Hippocampal formation (tissue), 2 donors: ENCODE measurements at places on chromosomes 7 and 10.

GRCh38 chr10:77801474-77802161 is 124.9 kb downstream of the DLG5 start:
- no peak for DNase-seq

DNA sequence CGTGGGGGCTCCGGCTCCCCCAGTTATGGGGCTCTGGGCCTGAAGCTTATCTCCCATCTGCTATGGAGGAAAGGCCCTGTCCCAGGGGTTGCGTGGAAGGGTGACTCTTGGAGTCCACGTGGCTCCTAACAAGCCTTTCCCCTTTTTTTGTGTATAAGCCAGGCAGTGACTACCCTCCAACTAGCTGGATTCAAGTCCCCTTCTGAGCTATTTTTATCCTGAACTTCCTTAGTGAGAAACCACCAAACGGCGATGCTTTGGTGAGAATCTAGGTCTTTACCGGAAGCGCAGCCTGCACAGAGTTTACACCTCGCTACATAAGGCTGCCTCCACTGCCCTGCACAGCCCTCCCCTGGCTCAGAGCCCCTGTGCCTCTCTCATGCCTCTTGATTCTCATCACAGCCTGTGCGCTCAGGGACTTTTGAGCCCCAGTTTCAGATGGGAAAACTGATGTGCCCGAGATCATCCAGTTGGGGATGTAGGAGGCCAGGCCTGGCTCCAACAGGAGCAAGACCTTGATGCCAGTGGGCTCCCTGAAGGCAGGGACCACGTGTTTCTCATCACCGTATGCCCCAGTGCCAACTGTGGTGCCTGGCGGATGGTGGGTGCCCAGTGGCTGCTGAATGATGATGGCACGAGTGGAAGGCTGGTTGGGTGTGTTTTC is 102.3 kb upstream of the PPIF start:
- DNase-seq = no peak

DNA sequence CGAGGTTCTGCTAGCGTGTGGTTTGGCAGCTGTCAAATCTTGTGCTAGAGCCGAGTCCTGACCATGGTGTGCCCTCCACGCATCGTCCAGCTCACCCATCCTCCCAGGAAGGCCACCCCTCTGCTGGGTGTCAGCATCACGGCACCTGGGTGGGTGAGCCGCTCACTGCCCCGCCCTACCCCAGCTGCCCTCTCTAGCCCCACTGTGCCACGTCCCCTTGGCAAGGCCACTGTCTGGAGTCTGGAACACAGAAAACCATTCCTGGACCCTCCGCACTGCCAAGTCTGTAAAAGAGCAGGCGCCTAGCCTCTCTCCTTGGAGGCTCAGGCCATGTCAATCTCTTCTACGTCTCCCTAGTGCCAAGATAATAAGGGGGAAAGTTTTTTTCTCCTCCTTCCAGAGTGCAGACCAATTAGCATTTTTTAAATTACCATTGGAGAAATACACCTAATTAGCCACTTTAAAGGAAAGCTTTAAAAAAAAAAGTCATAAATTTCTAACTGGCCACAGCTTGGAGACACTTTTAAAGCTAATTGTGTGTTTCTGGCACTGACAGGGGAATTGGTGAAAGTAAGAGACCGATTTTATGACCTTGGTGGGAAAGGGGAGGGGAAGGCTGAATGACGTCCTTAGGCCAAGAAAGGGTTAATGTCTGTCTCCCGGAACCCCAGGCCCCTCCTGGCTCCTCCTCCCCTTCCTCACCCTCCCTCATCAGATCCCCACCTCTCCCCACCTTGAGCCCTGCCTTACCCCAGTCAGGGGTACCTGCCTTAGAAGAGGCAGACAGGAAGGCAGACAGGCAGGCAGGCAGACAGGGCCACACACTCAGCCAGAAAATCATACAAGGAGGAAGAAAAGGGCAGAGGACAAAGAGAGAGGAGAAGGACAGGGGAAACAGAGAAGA is 151.2 kb downstream of the PLXNA4 start:
- peak; percentile 47 for DNase-seq

GRCh38 chr10:122328676-122329075 is 45.8 kb upstream of the PLEKHA1 start:
- DNase-seq = no peak

DNA sequence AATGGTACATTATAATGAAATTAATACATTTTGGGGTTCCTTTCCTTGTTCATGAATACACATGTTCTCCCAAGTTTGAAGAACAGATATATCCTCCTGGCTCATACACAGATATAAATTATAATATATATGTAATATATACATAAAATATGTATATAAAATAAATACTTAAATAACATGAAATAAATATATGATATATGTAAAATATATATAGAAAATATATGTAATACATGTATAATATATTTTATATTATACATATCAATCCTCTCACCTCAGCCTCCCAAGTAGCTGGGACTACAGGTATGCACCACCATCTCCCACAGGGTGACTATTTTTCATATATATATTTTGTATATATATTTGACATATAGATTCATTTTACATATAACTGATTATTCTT is 68.0 kb downstream of the MRC1 start:
- no peak for DNase-seq

- DNase-seq = no peak
Measured at GRCh38 chr7:21141476-21141875, 286.4 kb upstream of the SP4 start.

DNA sequence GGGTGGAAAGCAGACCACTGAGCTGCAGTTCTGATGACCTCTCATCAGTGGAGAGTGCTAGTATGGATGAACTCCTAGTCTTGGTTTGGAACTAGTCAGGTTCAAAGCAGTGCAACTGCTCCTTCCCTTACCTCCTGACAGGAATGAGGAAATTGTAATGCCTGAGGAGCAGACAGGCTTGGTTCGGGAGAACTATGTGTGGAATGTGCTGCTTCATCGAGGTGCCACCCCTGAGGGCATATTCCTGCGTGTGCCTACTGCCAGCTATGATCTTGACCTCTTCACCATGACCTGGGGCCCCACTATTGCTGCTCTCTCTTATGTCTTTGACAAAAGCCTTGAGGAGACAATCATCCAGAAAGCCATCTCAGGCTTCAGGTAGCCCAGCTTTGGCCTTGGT is 27.4 kb upstream of the NFKB2 start:
- DNase-seq = no peak

DNA sequence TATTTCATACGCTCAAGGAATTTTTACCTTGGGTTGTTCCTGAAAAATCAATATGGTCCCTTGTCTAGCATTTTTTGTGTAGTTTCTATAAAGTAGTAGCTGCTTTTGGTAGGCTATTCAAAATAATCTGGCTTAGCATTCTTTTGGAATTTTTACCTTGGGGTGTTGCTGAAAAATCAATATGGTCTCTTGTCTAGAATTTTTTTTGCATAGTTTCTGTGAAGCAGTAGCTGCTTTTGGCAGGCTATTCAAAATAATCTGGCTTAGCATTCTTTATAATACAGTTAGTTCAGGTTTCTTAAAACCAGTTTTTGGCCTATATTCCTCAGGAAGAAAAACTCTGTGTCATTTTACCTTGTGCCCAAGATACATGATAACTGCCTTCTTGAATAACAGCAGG is 301.9 kb downstream of the SUGCT start:
- no peak for DNase-seq

GRCh38 chr7:34057956-34058355 is 152.6 kb downstream of the BMPER start:
- no peak for DNase-seq

DNA sequence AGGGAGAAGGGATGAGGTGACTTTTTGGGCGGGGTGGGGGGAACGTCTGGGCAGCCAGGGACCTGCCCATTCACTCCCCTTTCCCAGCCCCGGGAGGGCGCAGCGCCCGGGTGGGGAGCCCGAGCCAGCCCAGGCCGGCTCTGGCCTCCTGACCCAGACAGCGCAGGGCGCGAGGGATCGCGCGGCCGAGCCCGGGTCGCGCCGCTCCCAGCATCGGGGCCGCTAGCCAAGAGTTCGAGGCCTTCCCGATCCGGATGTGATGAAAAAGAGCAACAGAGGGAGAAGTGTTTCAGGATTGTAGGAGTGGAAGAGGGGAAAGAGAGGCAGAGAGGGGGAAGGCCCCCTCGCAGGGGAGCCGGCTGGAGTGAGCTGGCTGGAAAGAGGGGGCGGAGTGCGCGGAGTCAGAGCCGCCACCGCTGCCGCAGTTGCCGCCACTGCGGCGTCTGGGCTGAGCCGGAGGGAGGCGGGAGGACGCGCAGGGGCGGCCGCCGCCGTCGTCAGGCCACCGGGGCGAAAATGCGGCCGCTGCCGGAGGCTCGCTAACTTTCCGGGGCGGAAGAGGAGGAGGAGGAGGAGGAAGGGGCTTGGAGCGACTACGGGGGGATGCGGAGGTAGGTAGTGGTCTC is at the start of gene MDFIC:
Gene MDFIC, plus strand, starts transcription at position 69 of the 626 bp plus-strand sequence. CDS start 940 bp downstream, outside the sequence.
- no peak for DNase-seq

GRCh38 chr7:122143376-122143750 is 686 bp downstream of the AASS start:
- no peak for DNase-seq

GRCh38 chr7:6619961-6620360 is 4.6 kb downstream of the ZNF853 start:
- DNase-seq = no peak

GRCh38 chr7:41747961-41748360 is 45.1 kb upstream of the INHBA start:
- DNase-seq = no peak

DNA sequence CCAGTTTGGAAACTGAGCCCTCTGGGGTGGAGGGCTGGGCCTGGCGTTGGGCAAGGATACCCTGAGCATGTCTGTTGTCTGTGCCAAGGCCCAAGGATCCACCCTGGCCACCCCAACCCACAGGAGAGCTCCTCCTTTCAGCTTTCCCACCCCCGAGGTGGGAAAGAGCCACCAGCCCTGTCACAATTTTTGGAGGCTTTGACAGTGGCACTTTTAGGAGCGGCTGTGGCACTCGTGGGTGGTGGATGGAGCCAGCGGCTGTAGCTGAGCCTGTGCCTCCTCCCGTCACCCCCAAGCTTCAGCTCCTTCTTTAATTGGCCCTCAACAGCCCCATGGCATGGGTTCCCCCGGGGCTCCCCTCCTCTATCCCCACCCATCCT is 18.2 kb upstream of the ZNF862 start:
- no peak for DNase-seq

DNA sequence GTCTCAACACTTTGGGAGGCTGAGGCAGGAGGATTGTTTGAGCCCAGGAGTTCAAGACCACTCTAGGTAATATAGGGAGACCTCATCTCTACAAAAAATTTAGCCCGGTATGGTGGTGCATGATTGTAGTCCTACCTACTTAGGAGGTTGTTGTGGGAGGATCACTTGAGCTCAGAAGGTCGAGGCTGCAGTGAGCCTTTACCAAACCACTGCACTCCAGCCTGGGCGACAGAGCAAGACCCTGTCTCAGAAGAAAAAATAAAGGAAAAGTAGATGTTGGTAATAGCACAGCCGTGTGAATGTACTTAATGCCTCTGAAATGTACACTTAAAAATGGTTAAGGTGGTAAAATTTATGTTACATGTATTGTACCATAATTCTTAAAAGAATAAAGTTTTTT is 25.3 kb downstream of the TIMM23 start:
- DNase-seq = no peak

DNA sequence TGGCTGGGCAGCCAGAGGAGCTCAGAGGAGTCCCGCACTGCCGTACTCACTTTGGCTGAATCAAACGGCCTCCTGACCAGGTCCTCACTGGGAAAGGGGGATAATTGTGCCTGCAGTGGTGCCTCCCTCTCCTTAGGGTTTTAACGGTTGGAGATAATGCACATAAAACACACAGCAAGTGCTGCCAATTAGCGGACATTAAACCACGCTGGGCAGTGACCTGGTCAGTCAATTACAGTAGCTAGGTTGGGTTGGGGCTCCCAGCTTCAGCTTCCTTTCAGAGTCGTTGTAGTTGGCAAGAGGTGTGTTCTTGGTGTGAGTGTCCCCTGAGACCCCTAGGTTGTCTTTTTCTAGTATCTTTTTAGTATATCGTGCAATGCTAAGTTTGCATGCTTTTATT is 146.6 kb downstream of the C10orf105 start:
- no peak for DNase-seq

- DNase-seq = no peak
Measured at GRCh38 chr10:85537561-85537960, 829.0 kb downstream of the GRID1 start.

DNA sequence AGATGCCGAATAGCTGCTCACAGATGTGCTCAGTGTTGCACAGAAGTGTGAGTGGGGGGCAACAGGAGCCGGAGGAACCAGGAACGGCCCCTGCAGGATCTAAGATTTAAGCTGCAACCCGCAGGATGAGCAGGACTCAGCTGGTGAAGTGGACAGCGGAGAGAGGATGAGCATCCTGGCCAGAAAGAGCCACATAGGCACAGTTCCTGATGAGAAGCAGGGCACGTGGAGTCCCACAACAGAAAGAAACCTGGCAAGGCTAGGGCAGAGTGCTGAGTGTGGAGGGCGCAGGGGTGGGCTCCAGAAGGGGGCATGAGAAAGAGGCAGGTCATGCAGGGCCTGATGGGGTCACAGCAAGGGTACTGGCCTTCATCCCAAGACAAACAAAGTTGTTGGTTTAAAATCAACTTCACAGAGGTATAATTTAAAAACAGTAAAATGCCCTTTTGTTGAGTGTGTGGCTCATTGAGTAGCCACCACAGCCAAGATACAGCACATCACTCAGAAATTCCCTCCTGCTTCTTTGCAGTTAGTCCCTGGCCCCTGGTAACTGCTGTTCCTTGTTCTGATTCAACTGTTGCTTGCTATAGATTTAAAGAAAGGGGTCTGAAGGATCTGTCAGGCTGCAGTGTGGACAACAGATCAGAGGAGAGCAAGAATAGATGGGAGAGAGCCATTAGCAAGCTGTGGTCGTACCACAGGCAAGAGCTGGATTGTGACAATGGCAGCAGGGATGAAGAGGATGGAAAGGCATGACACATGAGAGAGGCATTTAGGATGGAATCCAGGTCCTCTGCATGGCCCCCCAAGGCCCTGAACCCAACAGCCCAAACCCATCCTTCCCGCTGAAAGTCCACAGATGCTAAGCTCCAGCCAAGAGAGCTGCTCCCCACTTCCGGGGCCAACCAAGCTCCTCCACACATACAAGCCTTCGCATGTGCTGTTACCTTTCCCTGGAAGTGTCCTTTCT is 53.1 kb upstream of the OSBPL3 start:
- no peak for DNase-seq

DNA sequence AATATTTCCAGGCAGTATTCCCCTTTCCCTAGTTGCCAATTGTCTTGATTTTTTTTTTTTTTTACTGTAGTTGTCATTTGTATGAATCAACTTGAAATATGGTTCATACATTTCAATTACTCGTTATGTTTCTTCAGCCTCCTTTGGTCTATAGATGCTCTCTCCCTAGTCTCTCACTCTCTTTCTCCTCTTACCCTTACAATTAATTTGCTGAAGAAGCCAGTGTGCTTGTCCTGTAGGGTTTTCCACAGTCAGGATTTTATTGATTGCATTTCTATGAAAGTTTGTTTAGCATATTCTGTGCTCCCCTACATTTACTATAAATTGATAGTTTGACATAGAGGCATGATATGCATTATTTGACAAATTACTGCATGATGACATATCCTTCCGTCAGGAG is 112.0 kb upstream of the PRKCQ start:
- DNase-seq = no peak
